Right renal cortex interstitium (tissue), 3 donors: ENCODE measurements at places on chromosomes 1 and 21.
A peak's percentile ranks its signal among the peaks of the same experiment; 100 is the strongest.

DNA sequence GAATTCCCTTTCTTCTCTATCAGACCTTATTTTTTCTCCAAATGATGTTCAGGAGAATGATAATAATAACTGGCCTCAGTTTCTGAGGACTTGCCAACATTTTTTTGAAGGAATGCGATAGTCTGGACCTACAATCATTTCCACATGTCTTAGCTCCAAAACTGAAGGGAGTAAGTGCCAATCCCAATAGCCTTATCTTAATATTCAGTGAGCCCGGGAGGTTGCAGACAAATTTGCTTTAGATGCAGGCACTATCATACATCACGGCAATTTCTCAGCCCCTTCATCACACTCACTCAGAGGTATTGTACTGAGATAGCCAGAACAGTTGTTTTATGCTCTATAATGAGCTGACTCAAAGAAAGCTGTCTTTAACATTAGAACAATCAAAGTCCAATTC lies 796.9 kb downstream of the ADGRL2 start:
- DNase-seq, result no peak

DNA sequence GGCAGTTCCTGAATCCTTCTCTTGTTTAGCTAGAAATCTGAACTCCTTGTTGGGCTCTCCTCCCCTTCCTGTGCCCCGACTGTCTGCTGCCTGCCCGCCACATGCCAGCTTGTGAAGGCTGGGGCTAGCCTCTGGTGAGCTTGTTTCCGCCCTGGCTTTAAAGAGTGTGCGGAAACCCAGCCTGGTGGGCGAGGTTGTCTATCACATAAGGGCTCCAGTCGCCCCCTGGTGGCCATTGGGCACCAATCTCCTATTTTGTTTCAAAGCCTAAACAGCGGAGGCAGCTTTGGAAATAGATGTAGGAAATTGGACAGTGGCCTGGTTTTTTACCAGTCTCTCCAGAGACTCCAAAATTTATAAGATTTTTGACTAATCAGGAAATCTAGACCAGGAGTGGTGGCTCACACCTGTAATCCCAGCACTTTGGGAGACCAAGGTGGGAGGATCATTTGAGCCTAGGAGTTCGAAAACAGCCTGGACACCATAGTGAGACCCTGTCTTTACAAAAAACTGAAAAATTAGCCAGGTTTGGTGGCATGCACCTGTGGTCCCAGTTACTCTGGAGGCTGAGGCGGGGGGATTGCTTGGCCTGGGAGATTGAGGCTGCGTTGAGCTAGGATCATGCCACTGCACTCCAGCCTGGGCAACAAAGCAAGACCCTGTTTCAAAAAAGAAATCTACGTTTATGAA lies 9.8 kb downstream of the ATP8B2 start:
- peak; percentile 69 for DNase-seq

DNA sequence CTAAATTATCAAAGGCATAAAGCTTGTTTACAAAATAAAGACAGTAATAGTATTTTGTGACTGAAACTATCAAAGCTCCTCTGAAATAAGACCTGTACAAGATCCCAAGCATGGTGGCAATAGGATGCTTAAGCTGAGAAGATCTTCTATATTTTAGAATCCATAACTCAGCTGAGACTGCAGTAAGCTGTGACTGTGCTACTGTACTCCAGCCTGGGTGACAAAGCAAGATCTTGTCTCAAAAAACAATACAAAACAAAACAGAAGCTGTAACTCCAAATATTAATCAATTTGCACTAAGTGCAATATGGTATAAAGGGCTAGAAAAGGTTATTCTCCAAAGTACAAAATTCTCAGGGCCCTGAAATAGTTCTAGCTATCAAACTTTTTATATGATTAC lies 55.8 kb upstream of the CPLANE2 start:
- no peak for DNase-seq

DNA sequence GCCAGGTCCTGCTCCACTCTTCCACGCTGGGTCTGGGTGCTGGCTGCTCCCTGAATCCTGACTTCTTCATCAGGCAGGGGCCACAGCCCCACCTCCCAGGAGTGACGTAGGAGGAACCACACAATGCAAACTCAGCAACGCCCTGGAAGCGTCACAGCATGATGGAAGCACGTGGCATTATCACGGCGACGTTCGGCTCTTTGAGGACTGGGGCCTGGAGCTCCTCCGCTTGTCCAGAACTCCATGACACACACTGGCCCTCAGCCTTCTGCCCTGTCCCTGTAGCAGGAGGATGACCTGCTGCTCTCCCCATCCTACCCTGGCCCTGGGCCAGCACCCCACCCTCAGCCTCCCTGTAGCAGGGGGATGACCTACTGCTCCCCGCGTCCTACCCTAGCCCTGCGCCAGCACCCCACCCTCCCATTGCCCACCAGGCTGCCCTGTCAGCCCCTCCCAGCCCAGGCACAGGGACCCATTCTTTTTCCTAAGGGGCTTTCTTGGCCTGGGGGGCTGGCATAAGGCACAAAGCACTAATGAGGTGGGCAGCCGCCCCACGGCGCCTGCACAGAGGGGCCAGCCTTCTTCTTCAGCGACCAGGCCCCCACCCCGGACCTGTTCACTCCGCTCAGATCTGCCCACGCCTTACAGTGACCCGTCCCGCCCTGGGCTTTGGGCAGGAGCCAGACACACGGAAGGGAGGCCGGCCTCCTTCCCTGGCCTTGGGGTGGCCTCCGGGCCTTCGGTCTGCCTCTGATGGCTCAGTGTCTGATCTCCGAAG lies 65.7 kb downstream of the DHRS3 start:
- no peak for DNase-seq

- no peak for DNase-seq
These were observed 139.9 kb downstream of the CLIC6 start for GRCh38 chr21:34808569-34809204.
